ENCODE measurements at places on chromosomes 13 and 19.
A peak's percentile ranks its signal among the peaks of the same experiment; 100 is the strongest.

DNA sequence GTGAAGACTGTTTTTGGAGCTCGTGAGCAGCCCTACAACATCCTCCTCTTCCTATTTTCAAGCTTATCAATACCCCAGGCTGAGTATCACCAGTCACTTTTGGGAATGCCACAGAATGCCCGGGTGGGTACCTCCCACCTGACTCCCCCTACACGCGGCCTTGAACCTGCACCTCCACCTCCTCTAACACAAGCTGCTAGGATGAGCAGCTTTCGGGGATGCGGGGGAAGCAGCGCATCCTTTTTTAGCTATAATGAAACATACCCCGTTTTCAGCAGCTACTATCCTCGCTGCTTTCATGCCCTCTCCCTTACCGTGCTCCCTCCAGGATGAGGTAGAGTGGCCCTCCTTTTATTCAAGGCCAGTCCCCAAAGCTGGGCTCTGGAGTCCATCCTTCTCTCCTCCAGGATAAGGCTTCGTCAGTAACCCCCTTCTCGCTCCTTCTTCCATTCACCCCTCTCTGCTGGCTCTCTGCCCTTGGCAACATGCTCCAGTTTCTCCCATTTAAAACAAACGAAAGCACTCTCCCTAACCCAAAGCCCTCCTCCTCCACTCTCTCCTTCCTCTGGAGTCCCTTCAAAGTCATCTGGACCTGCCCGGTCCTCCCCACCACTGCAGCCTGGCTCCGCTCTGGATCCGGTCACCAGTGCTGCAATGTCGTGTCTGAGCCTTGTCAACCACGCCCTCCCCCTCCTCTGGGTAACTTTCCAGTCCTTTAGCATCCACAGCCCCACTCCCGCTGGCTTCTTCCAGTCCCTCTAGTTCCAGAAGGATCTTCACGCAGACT, 55.3 kb downstream of the STK24 start:
- DNase-seq, result no peak
- H3K36me3 ChIP-seq, result no peaks in the 10 kb centered on the region
- peak overlapping the region; percentile 53 for H3K27ac ChIP-seq
- peaks cover 88% of the 10 kb centered on the region for H3K4me1 ChIP-seq

DNA sequence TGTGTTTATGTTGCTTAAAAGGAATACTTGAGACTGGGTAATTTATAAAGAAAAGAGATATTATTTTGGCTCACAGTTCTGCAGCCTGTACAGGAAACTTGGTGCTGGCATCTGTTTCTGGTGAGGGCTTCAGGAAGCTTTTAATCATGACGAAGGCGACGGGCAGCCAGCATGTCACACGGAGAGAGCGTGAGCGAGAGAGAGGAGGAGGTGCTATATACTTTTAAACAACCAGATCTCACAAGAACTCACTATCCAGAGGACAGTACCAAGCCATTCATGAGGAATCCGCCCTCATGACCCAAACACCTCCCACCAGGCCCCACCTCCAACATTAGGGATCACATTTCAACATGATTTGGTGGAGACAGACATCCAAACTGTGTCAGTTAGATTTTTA, 163.4 kb upstream of the TSC22D1 start:
- no peaks in the 10 kb centered on the region for H3K36me3 ChIP-seq
- H3K4me3 ChIP-seq, result no peak overlapping the region
- no peaks in the 10 kb centered on the region for H3K4me1 ChIP-seq

DNA sequence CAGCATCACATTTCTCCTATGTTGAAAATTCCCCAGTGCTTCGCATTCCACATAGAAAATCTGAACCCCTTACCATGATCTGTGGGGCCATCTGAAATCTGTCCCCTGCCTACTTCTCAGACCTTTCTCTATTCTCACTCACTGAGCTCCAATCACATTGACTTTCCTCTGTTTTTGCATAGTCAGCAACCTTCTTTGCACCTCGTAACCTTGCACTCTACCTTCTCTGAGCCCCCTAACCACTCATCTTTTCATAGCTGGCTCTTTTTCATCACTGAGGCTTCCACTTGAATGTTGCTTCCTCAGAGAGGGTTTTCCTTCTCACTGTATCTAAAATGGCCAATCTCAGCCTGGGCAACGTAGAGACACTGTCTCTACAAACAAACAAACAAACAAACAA, 286.3 kb downstream of the GPC5 start:
- H3K27ac ChIP-seq, result no peak overlapping the region
- H3K4me3 ChIP-seq, result no peak overlapping the region
- H3K27me3 ChIP-seq, result peaks cover 12% of the 10 kb centered on the region

DNA sequence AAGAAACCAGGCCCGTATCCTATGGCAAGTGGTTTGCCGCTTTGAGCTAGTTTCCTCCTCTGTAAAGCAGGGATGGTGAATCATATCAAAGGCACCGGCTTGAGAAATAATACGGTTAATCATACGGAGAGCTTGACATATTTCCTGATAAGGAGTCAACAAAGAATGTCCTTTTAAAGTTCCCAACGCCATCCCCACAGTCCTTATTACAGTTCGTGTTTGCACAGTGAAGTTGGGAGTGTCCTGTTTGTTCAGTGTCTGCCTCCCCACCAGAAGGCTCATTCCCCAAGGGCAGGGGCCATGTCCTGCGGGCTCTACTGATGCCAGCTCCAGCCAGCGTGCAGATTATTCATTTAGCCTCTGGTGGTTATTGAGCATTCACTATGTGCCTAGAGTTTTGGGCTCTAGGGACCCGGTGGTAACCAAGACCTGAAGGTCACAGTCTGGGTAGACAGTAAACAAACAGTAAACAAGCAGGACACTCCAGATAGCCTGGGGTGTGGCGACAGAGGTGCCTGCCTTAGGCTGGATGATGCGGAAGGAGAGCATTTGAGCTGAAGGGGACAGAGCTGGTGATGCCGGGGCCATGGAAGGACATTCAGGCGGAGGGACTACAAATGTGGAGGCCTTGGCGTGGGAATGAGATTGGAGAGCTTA, 6.3 kb downstream of the GRAMD1A start:
- no peak for DNase-seq
- no peaks in the 10 kb centered on the region for H3K27me3 ChIP-seq
- peaks cover 19% of the 10 kb centered on the region for H3K36me3 ChIP-seq

- DNase-seq, result no peak
- peaks cover 33% of the 10 kb centered on the region for H3K36me3 ChIP-seq
- peak overlapping the region; percentile 96 for H3K27ac ChIP-seq
- H3K4me1 ChIP-seq, result peaks cover 46% of the 10 kb centered on the region
- H3K4me3 ChIP-seq, result peak overlapping the region; percentile 71
- no peaks in the 10 kb centered on the region for H3K27me3 ChIP-seq
Measured at GRCh38 chr13:73702419-73703071, 431.7 kb downstream of the KLF12 start.

- no peak for DNase-seq
- no peak overlapping the region for H3K4me3 ChIP-seq
- no peaks in the 10 kb centered on the region for H3K36me3 ChIP-seq
- H3K27me3 ChIP-seq, result no peaks in the 10 kb centered on the region
- no peak overlapping the region for H3K27ac ChIP-seq
- no peaks in the 10 kb centered on the region for H3K4me1 ChIP-seq
Measured at GRCh38 chr13:65584126-65584525, 1646.0 kb downstream of the PCDH9 start.

GRCh38 chr13:28046981-28047380, 53.4 kb downstream of the FLT3 start:
- no peak overlapping the region for H3K4me3 ChIP-seq
- no peaks in the 10 kb centered on the region for H3K36me3 ChIP-seq
- no peak for DNase-seq
- H3K27me3 ChIP-seq, result no peaks in the 10 kb centered on the region
- H3K4me1 ChIP-seq, result peaks cover 9% of the 10 kb centered on the region
- peak overlapping the region; percentile 11 for H3K27ac ChIP-seq

DNA sequence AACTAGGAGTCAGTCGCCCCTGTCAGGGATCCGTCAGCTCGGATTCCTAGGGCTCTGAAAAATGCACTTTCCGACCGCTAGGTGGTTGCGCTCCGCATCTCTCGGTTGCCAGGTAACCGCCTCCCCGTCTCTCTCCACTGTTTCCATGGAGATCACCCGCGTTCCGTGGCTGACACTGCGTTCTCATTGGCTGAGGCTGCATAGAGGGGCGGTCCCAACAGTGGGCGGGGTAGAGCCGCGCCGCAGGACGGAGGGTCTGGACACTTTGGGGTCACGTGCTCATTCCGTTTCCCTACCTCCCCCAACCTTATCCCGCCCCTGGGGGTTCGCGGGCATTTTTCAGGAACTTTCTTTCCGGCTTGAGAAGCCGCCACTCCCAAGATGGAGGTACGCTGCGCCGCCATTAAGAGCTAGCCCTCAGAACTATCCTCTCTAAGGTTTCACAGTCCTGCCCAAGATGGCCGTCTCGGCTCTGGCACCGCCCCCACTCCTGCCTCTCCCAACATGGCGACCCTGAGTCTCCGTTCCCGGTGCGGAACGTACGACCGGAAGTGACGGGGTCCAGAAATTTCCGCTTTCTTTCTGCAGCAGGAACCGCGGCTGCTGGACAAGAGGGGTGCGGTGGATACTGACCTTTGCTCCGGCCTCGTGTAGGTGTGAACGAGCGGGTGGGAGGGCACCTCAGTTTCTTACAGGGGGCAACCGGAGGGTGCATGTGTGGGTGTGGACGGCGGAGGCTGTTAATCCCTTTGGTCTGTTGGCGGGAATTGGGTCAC, at the start of the genes ODAD3 and PRKCSH:
Gene ODAD3, minus strand, starts transcription at position 65 of the 776 bp plus-strand sequence. CDS start 105 bp downstream, outside the sequence.
Gene PRKCSH, plus strand, starts transcription at position 579 of the 776 bp plus-strand sequence. CDS start 483 bp downstream, outside the sequence.
- peak; percentile 99 for DNase-seq
- H3K4me1 ChIP-seq, result peaks cover 28% of the 10 kb centered on the region

GRCh38 chr19:29694669-29695627, 20.1 kb downstream of the C19orf12 start:
- H3K27ac ChIP-seq, result peak overlapping the region; percentile 91
- H3K36me3 ChIP-seq, result no peaks in the 10 kb centered on the region
- H3K4me1 ChIP-seq, result peaks cover 40% of the 10 kb centered on the region
- peak; percentile 82 for DNase-seq
- H3K27me3 ChIP-seq, result no peaks in the 10 kb centered on the region
- H3K4me3 ChIP-seq, result no peak overlapping the region

GRCh38 chr13:42893214-42893671, 98.8 kb downstream of the EPSTI1 start:
- no peak overlapping the region for H3K27ac ChIP-seq
- H3K4me1 ChIP-seq, result no peaks in the 10 kb centered on the region
- DNase-seq, result no peak
- peaks cover 6% of the 10 kb centered on the region for H3K36me3 ChIP-seq
- H3K27me3 ChIP-seq, result no peaks in the 10 kb centered on the region

GRCh38 chr19:31054430-31054829, 294.8 kb downstream of the TSHZ3 start:
- peaks cover 5% of the 10 kb centered on the region for H3K36me3 ChIP-seq
- peaks cover 11% of the 10 kb centered on the region for H3K27me3 ChIP-seq

GRCh38 chr19:35703343-35703742, 1.0 kb upstream of the ZBTB32 start:
- peaks cover 2% of the 10 kb centered on the region for H3K27me3 ChIP-seq
- no peak overlapping the region for H3K4me3 ChIP-seq
- H3K4me1 ChIP-seq, result peaks cover 8% of the 10 kb centered on the region

GRCh38 chr19:46211201-46211881, 18.2 kb upstream of the IGFL1 start:
- no peak overlapping the region for H3K4me3 ChIP-seq
- no peaks in the 10 kb centered on the region for H3K36me3 ChIP-seq
- H3K4me1 ChIP-seq, result peaks cover 3% of the 10 kb centered on the region
- H3K27me3 ChIP-seq, result peaks cover 23% of the 10 kb centered on the region
- DNase-seq, result no peak
- no peak overlapping the region for H3K27ac ChIP-seq

GRCh38 chr19:3986260-3987041, 1.2 kb upstream of the EEF2 start:
- H3K27ac ChIP-seq, result peak overlapping the region; percentile 85
- no peaks in the 10 kb centered on the region for H3K27me3 ChIP-seq
- H3K4me3 ChIP-seq, result peak overlapping the region; percentile 98
- H3K36me3 ChIP-seq, result peaks cover 36% of the 10 kb centered on the region
- no peak for DNase-seq
- H3K4me1 ChIP-seq, result peaks cover 15% of the 10 kb centered on the region

- DNase-seq, result no peak
- H3K36me3 ChIP-seq, result peaks cover 2% of the 10 kb centered on the region
- H3K4me1 ChIP-seq, result no peaks in the 10 kb centered on the region
- no peak overlapping the region for H3K4me3 ChIP-seq
- H3K27me3 ChIP-seq, result peaks cover 8% of the 10 kb centered on the region
- H3K27ac ChIP-seq, result no peak overlapping the region
Measured at GRCh38 chr19:11658970-11659369, 61.7 kb downstream of the ZNF627 start.

DNA sequence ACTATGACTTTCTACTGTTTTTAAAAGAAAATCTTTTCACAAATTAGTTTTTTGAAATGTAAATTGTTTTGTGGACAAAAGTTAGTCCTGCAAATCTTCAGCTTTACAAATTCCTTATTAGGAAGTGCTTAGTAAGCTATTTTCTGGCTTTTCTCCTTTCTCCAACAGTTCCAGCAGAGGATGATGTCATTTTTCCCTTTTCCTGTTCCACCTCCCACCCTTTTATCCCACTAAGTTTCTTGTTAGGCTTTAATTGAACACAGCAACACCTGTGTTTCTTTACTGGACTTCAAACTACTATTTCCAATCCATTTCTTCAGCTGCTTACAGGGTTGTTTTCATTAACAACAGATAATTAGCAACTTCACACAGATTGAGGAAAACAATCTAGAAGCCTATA, 389.2 kb downstream of the NDFIP2 start:
- no peak for DNase-seq
- H3K27me3 ChIP-seq, result no peaks in the 10 kb centered on the region
- no peak overlapping the region for H3K27ac ChIP-seq
- no peaks in the 10 kb centered on the region for H3K4me1 ChIP-seq
- no peak overlapping the region for H3K4me3 ChIP-seq
- H3K36me3 ChIP-seq, result no peaks in the 10 kb centered on the region

GRCh38 chr19:40229926-40230417, 3.5 kb upstream of the CCNP start:
- H3K4me1 ChIP-seq, result peaks cover 35% of the 10 kb centered on the region
- H3K4me3 ChIP-seq, result no peak overlapping the region
- H3K27me3 ChIP-seq, result peaks cover 10% of the 10 kb centered on the region
- peaks cover 6% of the 10 kb centered on the region for H3K36me3 ChIP-seq
- no peak for DNase-seq

- no peaks in the 10 kb centered on the region for H3K36me3 ChIP-seq
- no peak for DNase-seq
- no peaks in the 10 kb centered on the region for H3K27me3 ChIP-seq
Measured at GRCh38 chr13:88908961-88909441, 1237.8 kb downstream of the SLITRK5 start.

DNA sequence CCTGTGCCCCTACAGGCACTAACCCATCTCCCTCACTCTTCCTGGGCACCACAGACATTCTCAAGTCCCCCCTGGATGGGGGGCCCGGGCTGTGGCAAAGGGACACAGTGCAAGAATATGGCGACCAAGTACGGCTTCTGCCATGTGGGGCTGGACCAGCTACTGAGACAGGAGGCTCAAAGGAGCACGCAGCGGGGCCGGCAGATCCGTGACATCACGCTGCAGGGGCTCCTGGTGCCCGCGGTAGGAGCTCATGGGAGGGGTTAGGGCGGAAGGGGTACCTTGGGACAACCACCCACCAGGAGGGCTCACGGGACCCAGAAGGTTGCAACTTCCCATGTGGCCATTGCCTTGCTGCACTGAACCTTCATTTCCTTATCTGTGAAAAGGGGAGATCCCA, 3.3 kb upstream of the GTF2F1 start:
- DNase-seq, result no peak
- H3K36me3 ChIP-seq, result peaks cover 5% of the 10 kb centered on the region
- H3K4me1 ChIP-seq, result peaks cover 24% of the 10 kb centered on the region
- no peak overlapping the region for H3K4me3 ChIP-seq
- no peaks in the 10 kb centered on the region for H3K27me3 ChIP-seq
- H3K27ac ChIP-seq, result no peak overlapping the region

Measured in naive thymus-derived CD8-positive, alpha-beta T cell (primary cell).